ENCODE measurements at places on chromosomes 16 and 17. TPM values are rescaled to one million over a fixed set of nuclear protein-coding genes. Genes with fewer than 3 reads are reported as not detected.

Gene RANBP10
- 12.3 TPM for total RNA-seq

DNA sequence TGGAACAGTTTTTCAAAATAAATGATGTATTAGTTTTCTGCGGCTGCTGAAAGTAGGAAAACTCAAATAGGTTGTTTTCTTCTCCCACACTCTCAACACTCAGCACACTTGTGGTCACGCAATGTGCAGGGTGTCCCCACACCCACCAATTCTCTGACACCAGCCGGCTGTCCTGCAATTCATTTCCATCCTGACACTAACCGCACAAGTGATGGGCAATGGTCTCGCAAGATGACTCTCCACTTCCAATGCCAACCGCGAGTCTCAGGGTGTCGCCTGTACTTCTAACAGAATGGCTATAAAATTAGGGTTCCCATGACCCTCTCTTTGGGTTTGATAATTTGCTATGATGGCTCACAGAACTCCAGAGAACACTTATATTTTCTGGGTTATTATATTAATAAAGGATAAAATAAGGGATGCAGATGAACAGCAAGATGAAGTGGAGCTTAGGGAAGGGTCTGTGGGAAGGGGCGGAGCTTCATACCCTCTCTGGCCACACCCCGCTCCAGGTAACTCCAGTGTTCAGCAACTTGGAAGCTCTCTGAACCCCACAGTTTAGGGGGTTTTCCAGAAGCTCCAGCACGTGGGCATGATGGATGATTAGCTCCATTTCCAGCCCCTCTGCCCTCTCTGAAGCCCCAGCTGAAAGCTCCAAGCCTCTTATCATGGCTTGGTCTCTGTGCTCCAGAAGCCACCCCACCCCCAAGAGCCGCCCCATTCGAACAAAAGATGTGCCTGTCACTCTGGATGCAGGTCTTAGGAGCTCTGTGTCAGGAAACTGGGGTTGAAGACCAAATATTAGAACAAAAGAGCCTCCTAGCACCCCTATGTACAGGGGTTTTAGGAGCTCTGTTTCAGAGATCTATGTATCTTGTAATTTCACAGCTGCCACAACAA lies 19.8 kb downstream of the TAF1C start:
- no peaks in the 10 kb centered on the region for H3K36me3 ChIP-seq
- no peak overlapping the region for H3K27ac ChIP-seq
- no peaks in the 10 kb centered on the region for H3K27me3 ChIP-seq

DNA sequence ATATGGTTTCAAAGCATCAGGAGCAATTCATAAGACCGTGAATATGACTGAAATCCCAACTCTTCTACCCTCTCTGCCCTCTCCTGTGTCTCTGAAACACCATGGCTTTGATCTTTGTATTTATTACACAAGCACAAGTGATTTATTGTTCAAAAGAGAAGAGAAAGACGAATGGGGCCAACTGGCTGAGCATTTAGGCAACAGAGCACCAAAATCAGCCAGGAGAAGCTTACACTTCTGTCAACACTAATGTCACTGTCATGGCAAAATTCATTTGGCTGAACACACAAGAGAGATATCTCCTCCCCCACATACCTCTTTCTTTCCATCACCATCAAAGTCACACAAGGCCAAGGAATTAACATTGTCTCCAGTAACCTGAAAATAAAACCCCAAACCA lies 9.3 kb downstream of the BBS2 start:
- no peak overlapping the region for H3K27ac ChIP-seq
- peaks cover 4% of the 10 kb centered on the region for H3K4me1 ChIP-seq
- H3K36me3 ChIP-seq, result peaks cover 38% of the 10 kb centered on the region
- no peak overlapping the region for H3K4me3 ChIP-seq
- no peak for DNase-seq

DNA sequence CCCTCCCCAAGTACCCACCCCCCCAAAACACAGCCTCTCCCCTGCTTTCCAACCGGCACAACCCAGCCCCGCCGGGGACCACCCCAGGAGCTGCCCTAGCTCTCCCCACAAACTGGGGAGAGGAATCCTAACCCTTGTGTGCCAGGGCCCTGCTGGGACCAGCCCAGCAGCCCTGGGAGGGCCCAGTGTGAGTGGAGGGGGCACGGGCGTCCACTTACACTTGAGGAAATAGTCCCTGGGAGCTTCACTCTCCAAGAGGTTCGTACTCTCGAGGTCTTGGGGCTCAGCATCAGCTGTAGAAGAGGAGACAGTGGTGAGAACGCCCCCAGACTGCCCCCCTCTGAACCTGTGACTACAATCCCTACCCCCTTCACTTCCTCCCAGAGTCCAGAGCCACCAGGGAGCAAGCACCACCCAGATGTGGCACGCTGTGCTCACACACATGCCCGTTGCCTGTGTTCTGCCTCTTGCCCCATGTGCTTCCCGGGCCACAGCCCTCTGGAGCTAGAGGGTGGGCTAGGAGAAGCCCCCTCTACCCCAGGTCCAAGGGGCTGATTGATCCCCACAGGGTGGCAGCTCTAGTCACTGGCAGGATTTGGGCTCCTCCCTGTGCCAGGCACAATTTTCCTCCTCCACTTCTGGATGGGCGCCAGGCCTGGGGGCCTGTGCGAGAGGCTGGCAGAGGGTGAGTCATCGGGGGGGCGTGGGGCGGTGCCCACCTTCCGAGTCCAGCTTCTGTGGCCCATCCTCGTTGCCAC lies 3.0 kb downstream of the TRIM47 start:
- no peaks in the 10 kb centered on the region for H3K27me3 ChIP-seq
- peak overlapping the region; percentile 75 for H3K4me3 ChIP-seq
- H3K4me1 ChIP-seq, result peaks cover 47% of the 10 kb centered on the region
- H3K36me3 ChIP-seq, result no peaks in the 10 kb centered on the region
- peak overlapping the region; percentile 99 for H3K27ac ChIP-seq

Gene LRRC37A3
- 3.2 TPM for total RNA-seq

- H3K27ac ChIP-seq, result peak overlapping the region; percentile 71
- H3K4me1 ChIP-seq, result peaks cover 11% of the 10 kb centered on the region
- no peaks in the 10 kb centered on the region for H3K27me3 ChIP-seq
- DNase-seq, result peak; percentile 93
Measured at GRCh38 chr16:81645266-81645694, 133.8 kb upstream of the PLCG2 start.

- no peaks in the 10 kb centered on the region for H3K36me3 ChIP-seq
- H3K4me3 ChIP-seq, result no peak overlapping the region
- no peak for DNase-seq
- H3K27ac ChIP-seq, result no peak overlapping the region
- no peaks in the 10 kb centered on the region for H3K4me1 ChIP-seq
Measured at GRCh38 chr16:22862046-22862445, 48.1 kb downstream of the HS3ST2 start.

GRCh38 chr16:81899601-81900000 lies 111.7 kb downstream of the SDR42E1 start:
- H3K4me3 ChIP-seq, result no peak overlapping the region
- H3K27me3 ChIP-seq, result no peaks in the 10 kb centered on the region
- H3K36me3 ChIP-seq, result no peaks in the 10 kb centered on the region

- H3K36me3 ChIP-seq, result no peaks in the 10 kb centered on the region
- H3K27me3 ChIP-seq, result no peaks in the 10 kb centered on the region
- H3K27ac ChIP-seq, result no peak overlapping the region
- peaks cover 5% of the 10 kb centered on the region for H3K4me1 ChIP-seq
Measured at GRCh38 chr16:12771341-12771798, 32.3 kb downstream of the CPPED1 start.

Gene TMEM98
- 13.8 TPM for total RNA-seq

- peaks cover under 1% of the 10 kb centered on the region for H3K36me3 ChIP-seq
- H3K4me3 ChIP-seq, result no peak overlapping the region
- no peaks in the 10 kb centered on the region for H3K27me3 ChIP-seq
Measured at GRCh38 chr16:87322833-87323726, 5.9 kb upstream of the C16orf95 start.

DNA sequence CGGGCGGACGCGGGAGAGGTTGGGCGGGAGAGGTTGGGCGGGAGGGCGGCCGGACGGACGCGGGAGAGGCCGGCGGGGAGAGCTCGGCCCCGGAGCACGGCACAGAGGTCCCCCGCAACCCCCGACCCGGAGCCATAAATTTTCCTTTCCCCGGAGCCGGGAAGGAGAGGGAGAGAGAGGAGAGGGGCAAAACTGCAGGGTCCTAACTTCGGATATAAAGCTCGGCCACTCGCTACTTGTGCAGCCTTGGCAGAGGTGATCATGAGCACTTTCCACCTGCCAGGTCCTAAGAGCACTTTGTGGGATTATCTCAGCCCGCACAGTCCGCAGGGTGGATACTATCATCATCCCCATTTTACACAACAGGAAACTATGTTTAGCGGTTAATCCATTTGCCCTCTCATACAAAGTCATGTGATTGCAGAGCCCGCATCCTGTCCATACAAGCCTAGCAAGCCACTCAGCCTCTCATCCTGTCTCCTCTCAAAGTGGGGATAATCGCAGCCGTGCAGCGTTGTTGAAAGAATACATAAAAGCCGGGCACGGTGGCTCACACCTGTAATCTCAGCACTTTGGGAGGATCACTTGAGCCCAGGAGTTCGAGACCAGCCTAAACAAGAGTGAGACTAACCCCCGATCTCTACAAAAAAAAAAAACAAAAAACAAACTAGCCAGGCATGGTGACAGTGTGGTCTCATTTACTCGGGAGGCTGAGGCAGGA lies 780 bp upstream of the DCAKD start:
- H3K4me3 ChIP-seq, result peak overlapping the region; percentile 71
- peak overlapping the region; percentile 88 for H3K27ac ChIP-seq
- H3K36me3 ChIP-seq, result no peaks in the 10 kb centered on the region
- H3K4me1 ChIP-seq, result peaks cover 20% of the 10 kb centered on the region

DNA sequence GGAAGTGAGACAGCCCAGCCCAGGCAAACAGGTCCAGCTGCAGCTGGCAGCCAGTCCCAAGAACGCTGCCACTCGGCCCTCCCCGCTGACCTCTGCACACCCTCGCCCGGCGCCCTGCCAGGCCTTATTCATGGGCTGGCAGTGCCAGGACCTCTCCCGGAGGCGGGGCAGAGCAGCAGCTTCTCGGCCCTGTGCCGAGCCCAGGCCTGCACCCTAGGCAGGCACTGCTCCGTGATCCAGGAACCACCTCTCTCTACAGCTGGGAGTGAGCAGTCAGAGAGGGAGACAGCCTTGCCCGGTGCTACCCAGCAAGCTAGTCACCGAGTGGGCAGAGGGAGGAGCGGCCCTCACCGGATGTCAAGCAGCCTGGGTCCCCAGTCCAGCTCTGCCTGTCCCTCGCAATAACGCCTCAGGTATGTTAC lies 79.9 kb upstream of the CBX4 start:
- H3K27me3 ChIP-seq, result peaks cover 3% of the 10 kb centered on the region
- no peaks in the 10 kb centered on the region for H3K36me3 ChIP-seq
- H3K4me1 ChIP-seq, result peaks cover 9% of the 10 kb centered on the region

DNA sequence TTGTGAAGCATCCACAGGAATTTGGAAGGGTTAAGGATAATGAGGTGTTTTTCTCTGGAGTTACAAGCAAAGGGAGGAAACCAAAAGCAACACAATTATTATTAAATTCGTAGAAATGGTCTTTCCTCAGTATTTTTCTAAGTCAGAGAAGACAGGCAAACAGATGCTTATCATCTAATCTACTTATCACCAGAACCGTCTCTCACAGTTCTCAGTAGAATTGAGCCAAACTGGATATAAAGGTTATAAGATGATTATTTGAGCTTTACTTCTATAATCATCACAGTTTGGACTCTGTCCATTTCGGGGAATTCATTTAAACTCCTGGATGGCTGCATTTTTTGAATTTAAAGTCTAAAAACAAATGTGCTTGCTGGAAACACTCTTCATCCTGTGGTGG lies 245.0 kb downstream of the KCNJ2 start:
- DNase-seq, result no peak
- H3K27me3 ChIP-seq, result no peaks in the 10 kb centered on the region
- no peak overlapping the region for H3K4me3 ChIP-seq
- H3K27ac ChIP-seq, result no peak overlapping the region

DNA sequence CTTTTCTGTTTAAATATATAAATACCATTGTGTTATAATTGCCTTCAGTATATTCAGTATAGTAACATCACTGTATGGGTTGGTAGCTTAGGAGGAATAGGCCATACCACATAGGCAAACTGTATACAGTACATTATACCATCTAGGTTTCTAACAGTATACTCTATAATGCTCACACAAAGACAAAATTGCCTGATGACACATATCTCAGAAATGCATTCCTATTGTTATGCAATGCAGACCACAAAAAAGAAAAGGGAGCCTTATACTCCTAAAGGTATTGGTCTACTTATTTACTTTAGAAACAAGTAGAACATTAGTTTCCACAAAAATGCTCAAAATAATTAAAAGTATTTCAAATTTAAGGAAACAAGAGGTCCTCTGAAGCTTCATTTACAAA lies 47.9 kb downstream of the SETD6 start:
- no peak overlapping the region for H3K4me3 ChIP-seq
- H3K27ac ChIP-seq, result no peak overlapping the region
- H3K27me3 ChIP-seq, result no peaks in the 10 kb centered on the region

DNA sequence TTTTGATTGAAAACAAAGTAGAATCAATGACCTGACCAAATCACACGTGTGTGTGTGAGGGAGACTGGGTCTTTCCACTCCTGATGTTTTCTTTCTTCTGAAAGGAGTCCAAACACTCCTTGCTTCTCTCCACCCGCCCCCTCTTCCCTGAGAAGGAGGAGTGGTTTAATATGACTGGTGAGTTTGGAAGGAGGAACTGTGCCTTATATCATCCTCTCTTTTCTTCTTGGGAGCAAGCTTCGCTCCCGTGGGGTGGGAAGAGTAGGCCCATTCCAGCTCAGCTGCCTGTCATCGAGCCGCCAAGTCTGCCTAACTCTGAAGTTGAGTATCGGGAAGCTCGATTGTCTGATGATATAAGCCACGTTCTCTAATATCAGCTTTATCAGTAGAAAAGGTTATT lies 96.5 kb downstream of the YPEL2 start:
- no peaks in the 10 kb centered on the region for H3K36me3 ChIP-seq
- no peaks in the 10 kb centered on the region for H3K27me3 ChIP-seq
- H3K4me3 ChIP-seq, result no peak overlapping the region
- peak; percentile 42 for DNase-seq
- peak overlapping the region; percentile 76 for H3K27ac ChIP-seq

Gene STAC2
- total RNA-seq, result 0.36 TPM

- H3K27ac ChIP-seq, result no peak overlapping the region
- no peak for DNase-seq
- no peak overlapping the region for H3K4me3 ChIP-seq
- no peaks in the 10 kb centered on the region for H3K27me3 ChIP-seq
Measured at GRCh38 chr17:65472666-65473309, 88.7 kb downstream of the AXIN2 start.

Gene DLX4
- not detected for total RNA-seq

Gene FOXN1
- not detected for total RNA-seq

DNA sequence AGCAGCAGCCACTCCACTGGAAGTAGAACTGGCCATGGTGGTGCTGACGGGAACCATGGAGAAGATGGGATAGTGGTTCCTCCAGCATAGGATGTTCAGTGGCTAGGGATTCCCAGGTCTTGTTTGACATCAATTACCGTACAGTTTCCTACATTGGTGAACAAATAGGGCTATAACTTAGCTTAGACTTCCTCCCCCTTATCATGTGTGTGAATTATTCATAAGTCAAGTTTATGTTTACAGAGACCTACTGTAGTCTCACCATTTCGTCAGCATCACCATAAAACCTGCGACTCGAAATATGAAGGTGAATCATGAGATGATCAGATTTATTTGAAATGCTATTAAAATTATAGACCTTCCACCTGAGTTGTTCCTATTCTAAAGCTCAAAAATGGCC lies 1.2 kb downstream of the KRTAP2-3 start:
- no peak for DNase-seq
- no peak overlapping the region for H3K27ac ChIP-seq
- H3K27me3 ChIP-seq, result peaks cover 58% of the 10 kb centered on the region

Measured in heart left ventricle (tissue), 16 donors.